ENCODE measurements at places on chromosomes 13 and 19.

DNA sequence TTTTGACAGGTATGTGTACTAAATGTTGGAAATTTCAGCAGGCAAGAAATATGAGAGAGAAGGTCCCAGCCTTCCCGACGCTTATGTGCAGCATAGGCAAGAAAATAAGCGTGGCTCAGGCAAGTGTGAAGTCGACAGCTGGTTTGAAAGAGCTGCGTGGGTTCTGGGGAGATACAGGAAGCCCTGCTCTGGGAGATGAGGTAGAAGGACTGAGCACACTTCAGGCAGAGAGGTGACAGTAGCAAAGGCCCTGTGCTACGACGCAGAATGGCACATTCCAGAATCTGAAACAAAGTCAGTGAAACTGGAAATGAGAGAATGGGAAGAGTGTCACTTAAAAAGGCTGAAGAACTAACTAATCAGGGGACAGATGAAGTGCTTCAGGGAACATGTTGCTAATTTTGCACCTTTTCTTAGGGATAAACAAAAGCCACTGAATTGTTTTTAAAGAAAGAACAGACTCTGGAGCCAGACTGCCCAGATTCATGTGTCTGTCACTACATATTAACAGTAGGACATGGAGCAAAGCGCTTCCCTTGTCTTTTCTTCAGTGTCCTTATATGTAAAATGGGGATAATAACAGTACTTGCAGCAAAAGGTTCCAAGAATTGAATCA, 160.1 kb downstream of the SPRY2 start:
- DNase-seq: no peak

GRCh38 chr19:6264803-6265202, 15.0 kb downstream of the MLLT1 start:
- DNase-seq: no peak

- no peak for DNase-seq
These were observed 11.2 kb downstream of the KDM4B start for GRCh38 chr19:4980067-4980466.

DNA sequence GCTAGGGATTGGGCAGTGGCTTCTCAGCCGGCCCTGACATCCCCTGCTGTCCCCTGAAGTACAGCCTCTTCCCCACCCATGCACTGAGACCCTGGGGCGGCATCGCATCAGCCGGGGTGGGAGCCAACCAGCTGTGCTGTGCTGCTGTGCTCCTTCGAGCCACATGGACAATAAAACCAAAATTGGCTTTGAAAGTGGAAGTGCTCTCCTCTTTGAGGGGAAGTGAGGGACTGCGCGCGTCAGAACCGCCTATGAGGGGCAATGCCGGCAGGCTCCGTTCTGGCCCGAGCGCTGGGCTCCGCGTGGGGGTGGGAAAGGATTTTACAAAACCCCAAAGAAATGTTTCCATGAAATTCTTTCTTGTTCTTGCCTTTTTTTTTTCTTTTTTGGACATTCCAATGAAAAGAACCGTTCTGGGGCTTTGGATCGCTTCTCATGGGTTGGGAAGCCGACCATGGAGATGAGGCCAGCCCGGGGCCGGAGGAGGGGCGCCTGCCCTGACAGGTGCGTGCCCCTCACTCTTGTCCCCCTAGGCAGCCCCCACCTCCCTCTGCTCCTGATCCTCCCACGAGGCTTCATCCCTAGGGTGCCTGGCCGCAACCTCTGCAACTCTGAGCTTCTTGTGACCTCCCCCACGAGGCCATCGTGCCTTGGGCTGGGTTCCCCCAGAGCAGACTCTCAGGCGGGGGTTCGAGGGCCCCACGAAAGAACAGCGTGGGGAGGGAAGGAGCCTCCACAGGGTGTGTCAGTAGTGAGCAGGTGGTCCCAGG, 22.6 kb downstream of the KLHL26 start:
- no peak for DNase-seq

DNA sequence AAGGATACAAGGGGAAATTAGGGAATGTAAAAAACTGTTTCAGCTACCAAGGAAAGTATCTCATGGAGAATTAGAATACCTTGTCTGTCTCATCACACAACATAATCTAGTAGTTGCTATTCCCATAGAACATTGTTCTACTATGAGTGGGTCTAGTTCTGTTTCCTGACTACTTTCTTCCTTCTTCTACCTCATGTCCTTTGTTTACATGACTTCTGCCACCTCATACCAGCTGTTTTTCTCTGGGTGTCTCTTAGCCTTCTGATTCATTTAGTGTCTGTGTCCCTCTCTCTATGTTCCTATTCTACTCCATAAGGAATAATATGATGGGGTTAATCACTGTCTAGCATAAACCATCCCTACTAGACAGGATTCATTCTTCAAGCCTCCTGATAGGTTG, 887.3 kb downstream of the DIAPH3 start:
- peak; percentile 27 for DNase-seq
